ENCODE measurements at places on chromosomes 2 and 18. TPM values are rescaled to one million over a fixed set of nuclear protein-coding genes. Genes with fewer than 3 reads are reported as not detected.
A peak's percentile ranks its signal among the peaks of the same experiment; 100 is the strongest.

- DNase-seq, result no peak
Observed at GRCh38 chr2:175152242-175152641, 15.8 kb downstream of the ATF2 start.

DNA sequence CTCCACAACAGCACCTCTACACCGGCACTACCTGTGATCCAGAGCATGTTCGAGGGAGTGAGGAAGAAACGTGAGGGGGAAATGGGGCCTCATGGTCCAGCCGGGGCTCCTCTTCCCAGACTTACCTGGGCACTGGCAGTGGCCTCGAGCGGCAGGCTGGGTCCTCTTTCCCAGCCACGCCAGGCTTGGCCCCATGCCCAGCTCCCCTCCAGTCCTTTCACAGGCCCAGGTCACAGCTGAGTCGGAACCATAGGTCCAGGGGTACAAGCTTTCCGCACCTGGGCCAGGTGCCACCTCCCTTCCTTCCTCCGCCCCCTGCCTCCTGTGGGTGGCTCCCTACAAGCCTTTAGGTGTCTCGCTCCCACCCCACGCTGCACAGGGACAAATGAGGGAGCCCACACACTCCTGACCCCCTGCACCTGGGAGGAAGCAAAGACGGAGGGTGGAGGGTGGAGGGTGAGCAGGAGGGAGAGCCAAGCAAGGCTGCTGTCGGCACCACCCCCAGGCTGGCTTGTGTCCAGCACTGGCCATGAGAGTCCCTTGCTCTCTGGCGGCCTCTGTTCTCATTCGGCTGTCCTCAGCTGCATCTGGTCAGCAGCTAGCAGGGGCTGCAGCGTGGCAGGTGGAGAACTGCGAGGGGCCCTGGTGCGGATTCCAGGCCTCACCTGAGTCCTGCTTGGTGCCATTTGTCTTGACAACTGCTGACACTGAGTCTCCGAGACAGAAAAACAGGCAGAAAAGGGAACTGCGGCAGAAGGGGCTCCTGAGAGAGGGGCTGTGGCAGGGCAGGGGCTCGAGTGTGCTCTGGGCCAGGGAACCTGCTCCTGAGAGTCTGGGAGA is 26.8 kb downstream of the ADRA2B start:
- peak; percentile 4 for DNase-seq

- no peak for DNase-seq
Observed at GRCh38 chr2:119721043-119721442, 38.7 kb upstream of the PTPN4 start.

DNA sequence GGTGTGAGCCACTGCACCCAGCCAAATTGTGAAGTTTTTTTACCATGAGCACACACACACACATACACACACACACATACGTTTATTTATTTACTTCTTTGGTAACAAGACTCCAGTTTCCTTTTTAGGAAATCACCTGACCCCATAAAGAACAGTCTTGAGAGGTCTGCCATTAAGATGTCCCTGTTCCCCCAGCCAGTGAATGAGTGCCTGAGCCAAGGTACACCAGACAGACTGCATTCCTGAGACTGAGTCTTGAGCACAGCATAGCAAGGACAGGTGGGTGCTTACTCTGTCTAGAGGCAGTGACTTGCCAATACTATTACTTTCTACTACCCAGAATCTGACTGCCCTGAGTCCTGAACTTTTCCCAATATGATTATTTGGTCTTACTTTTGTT is 167.2 kb upstream of the SATB2 start:
- DNase-seq, result no peak

DTYMK gene
- 85.9 TPM for total RNA-seq

SLC25A52 gene
- 0.21 TPM for total RNA-seq

DNA sequence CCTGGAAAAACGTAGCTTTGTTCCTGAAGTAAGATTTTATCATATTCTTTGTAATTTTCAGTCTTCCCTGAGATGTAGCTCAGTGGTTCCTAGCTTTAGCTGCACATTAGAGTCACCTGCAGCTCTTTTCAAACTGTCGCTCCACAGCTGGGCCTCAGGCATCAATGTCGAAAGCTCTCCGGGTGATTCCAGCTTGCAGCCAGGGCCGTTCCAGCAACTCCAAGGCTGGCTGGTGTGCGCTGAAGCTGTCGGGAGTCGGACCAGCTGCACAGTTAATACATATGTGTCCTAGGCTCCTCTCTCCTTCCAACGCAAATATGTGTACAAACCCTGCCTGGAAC is 609 bp upstream of the ZNF2 start:
- no peak for DNase-seq

GRCh38 chr2:8518979-8519668 is 162.7 kb upstream of the ID2 start:
- peak; percentile 28 for DNase-seq

Measured in activated CD4-positive, alpha-beta memory T cell treated with anti-CD3 and anti-CD28 coated beads for 36 hours (primary cell).